Effector CD4-positive, alpha-beta T cell (primary cell): ENCODE measurements at places on chromosomes 1 and 21.

DNA sequence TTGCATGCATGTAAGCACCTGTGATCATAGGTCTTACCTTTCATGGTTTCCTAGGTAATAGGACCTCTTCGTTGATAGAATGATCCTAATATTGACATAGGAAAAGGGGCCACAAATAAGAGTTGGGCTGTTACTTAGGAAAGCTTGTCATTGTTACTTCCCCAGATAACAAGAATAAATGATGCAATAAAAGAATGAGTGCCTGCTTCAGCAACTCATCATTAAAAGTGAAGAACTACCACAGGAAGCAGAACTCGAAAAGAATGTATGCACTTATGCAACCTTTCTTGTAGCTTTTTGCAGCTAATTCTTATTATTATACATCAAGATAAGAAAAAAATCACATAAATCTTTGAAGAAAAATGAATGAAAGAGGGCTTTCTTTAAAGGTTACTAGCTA lies 548.6 kb downstream of the LTN1 start:
- DNase-seq = no peak

DNA sequence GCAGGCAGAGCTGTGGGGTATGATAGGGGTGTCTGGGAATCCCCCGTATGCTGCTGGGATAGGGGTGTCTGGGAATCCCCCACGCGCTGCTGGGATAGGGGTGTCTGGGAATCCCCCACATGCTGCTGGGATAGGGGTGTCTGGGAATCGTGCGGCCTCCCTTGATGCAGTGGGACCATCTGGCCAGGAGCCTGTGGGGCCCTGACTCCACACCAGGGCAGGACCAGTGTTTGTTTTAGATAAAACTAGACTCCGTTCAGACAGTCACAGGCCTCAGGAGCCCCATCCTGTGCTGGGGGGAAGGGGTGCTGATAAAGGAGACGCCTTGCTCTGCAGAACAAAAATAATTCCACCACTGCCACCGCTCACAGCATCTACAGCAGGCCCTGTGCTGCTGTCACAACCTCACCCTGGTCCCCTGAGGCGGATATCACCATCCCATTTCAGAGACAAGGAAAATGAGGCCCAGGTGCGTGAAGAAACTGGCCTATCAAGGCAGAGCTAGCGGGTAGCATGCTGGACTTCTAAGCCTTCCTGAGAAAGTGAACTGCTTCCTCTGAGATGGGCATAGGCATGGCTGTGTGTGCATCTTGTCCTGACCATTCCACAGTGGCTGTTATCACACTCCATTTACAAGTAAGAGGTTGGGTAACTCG lies 24.0 kb downstream of the ECE1 start:
- no peak for DNase-seq

GRCh38 chr21:45499970-45500577 lies 42.2 kb downstream of the SLC19A1 start:
- no peak for DNase-seq

DNA sequence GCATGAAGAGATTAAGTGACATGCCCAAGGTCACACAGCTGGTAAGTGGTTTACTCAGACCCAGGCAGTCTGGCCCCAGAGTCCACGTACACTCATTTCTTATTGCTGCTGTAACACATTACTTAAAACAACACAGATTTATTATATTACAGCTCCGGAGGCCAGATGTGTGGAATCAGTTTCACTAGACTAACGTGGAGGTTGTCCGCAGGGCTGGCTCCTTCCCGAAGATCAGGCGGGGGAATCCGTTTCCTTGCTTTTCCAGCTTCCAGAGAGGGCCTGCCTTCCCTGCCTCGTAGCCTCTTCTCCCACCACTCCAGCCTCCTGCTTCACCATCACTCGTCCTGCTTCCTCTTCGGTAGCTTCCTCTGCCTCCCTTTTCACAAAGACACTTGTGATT lies 81.2 kb downstream of the KCNN3 start:
- DNase-seq = no peak

- no peak for DNase-seq
Observed at GRCh38 chr1:165496501-165496900, 47.3 kb upstream of the LRRC52 start.

- no peak for DNase-seq
Observed at GRCh38 chr1:87024936-87025540, 110.6 kb downstream of the HS2ST1 start.

DNA sequence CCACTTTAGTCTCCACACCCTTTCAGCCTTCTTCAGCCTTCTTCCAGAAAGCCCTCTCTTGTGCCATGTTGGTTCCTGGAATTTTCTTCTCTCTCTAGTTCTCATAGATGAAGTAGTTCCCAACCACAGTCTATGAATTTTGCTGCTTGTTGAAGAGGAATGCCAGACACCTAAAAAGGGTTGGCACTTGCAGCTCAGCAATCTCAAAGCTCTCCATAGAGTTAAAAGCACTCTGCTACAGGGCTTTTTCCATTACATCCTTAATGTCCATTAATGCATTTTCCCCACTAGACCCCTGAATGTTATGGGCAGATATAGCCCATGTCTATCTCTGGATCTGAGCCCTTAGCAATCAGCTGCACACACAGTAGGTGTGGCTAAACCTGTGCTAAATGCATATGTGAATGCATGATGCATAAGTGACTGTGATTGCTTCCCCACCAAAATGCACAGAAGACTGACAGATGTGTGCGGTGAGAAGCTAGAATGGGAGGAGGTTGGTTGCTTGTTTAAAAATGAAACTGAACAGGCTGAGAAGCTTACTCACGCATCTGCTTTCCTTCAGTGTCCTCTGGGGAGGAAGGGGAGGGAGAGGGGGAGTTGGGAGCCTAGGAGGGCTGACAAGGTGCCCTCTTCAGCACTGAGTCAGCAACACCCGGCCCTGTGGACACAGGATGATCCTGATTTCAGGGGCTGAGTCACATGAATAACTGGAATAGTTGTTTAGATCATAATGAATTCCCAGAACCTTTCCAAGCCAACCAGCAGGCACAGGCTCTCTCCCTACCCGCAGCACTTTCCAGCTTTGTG lies 146.1 kb upstream of the FGGY start:
- no peak for DNase-seq

DNA sequence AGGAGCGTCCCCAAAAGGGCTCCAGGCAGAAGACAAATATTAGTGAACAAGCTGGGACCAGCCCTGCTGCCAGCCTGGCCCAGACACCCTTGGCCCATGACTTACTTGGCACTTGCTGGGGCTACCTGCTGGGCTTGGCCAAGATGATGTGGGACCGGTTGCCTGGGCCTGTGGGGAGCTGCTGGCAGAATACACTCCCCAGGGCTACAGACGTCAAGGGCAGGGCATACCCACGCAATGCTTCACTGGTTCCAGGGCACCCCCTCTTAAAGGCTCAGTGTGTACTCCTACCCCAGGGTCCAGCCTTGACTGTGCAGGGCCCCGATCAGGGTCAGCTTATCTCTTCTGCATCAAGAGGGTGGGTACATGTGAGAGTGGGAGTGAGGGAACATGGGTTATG lies 106.5 kb upstream of the SLC2A1 start:
- no peak for DNase-seq
